ENCODE measurements at places on chromosomes 2 and 18.

DNA sequence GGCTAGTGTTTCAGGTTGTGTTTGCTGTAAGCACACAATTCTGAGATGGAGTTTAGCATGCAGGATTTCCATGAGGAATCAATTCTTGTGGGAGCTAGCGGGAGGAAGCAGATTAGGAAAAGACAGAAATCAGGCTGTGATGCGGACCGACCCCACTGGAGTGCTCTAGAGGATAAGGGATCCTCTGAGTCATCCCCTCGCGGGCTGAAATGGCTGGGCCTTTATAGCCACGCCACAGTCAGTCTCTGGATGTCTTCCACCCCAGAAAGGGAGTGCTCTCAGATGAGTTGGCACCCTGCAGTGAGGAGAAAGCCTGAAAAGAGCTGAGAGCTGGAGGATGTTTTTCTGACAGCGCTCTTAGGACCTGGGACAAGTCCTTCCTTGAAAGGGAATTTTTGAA lies 102.4 kb downstream of the GALNT3 start:
- no peak for DNase-seq

DNA sequence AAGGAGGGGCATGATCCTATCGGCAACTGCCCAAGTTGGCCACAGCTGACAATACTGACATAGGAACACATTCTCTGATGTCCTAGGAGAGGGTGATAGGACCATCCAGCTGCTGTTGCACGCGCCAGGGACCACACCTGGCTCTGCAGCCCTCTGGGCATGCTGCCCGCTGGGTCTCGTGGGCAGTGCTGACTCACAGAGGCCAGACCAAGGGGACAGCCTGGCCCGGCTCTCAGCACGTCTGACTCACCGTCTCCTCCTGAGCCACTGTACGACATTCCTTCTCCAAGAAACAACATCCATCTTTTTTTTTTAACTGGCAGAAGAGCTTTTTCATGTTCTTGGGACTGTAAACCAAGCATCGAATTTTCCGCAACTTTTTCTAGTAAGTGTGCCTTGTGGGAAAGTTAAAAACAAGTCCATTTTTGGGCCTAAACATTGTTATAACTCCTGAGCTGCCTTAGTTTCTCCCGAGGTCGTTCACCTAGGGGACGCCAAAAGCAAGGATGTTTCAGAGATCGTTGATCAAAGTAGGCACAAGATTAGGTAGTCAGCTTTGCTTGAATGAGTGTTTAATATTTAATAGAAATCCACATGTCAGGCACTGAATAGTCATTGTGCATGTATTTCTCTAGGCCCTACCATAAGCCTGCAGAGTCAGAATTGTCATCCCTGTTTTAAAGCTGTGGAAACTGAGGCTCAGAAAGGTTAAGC lies 100.3 kb downstream of the TTC32 start:
- DNase-seq = peak; percentile 99

GRCh38 chr2:9884436-9884835 lies 41.2 kb downstream of the TAF1B start:
- no peak for DNase-seq

DNA sequence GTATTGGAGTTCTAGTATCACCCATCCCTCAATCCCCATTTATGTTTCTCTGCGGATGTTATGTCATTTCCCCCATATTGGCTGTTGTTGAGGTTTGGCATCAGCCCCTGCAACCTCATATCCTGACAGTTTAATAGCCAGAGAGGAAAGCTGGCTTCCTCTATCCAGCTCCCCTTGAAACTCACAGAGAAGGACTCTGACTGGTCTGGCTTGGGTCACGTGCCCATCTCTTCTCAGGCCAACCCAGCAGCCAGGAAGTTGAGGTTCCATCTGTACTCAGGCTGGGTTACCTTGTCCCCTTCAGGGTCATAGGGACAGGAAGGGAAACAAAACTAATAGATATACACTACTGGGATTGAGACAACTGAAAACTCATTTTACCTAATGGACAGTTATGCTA lies 148.0 kb upstream of the SLC14A2 start:
- DNase-seq = no peak

GRCh38 chr18:22494771-22495170 lies 77.1 kb upstream of the CTAGE1 start:
- no peak for DNase-seq

DNA sequence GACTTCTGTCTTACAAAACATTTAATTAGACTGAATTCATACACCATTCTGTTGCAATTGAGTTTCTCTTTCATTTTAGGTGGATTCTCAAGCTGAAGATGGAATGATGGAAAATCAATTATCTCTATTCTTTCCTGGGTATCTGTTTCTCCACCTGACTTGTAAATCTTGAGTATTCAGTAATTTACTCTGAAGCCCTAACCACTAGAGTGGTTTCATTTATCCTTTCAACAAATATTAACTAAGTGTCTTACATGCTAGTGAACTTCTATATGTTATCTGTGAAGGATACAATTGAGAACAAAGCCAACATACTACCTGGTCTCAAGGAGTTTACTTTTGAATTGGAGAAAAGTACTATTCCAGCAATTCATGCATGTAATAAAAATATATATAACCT lies 94.1 kb upstream of the ZNF804A start:
- DNase-seq = no peak

DNA sequence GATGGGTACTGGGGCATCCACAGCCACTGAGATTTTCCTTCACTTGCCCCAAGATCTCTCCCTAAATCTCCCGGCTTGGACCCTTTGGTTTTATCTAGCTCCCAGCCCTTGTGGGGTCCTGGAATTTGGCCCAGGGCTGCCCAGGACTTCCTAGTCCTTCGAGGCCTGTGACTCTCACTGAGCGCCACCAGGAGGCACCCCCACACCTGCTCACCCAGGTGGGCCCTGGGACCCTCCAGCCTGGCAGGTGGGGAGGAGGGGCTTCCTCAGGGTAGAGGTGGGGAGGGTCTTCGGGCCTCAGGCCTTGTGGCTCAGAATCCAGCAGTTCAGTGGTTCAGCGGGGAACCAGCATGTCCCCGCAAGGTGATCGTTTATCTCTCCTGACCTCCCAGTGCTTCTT lies 11.9 kb upstream of the PRSS56 start:
- no peak for DNase-seq

DNA sequence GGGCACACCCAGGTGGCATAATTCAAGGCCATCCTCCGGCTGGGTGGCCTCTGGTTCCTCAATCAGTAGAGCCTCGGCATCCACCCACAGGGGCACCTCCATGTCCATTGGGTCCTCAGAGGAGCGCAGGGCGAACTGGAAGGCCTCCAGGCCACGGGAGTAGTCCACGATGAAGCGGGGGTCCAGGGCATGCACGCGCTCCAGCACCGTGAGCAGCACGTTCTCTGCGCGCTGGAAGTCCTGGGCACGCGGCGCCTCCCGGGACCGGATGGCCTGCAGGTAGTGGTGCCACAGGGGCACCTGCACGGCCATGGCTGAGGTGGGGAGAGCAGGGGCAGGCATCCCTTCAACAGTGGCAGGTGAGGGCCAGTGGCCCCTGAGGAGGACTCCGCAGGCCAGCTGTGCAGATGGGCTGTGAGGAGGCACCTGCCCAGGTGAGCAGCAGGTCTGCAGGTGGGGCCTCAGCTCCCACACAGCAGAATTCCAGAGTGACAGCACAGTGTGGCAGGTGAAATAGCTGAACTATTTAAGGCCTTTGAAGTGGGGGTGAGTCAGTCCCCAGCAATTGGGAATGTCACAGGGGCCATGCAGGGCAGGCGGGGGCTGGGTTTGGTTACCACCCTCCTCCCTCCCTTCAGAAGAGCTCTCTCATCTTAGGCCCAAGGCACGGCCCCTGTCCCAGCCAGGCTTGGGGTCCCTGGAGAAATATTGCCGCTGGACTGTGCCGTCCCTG lies at the start of gene MAB21L4:
TSS of gene MAB21L4 (minus strand) at position 501 of the 733 bp plus-strand sequence. CDS start at position 342, 159 bp downstream.
- no peak for DNase-seq

- DNase-seq = peak; percentile 17
Observed at GRCh38 chr2:217886720-217887309, 116.0 kb downstream of the TNS1 start.

- no peak for DNase-seq
Observed at GRCh38 chr2:26904839-26905238, 56.9 kb downstream of the DPYSL5 start.

DNA sequence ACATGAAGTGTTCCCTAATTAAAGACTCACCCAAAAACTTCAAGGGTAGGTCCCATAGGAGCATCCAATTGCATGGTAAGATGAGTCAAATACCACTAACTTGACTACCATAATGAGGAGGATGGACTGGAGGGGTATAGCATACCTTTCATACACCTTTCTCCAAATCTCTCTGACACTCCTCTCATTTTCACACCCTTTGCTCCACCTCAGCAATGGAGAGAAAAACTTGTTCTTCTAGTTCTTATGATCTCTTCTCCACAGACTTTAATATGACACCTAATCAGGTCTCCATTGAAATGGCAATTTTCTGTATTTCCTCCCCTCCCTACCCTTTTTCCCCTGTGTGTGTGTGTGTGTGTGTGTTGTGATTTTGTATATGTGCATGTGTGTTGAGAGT lies 41.1 kb upstream of the MAP2 start:
- no peak for DNase-seq

GRCh38 chr2:178082408-178083045 lies 9.9 kb upstream of the PDE11A start:
- no peak for DNase-seq

GRCh38 chr18:5955861-5956260 lies 60.5 kb upstream of the TMEM200C start:
- DNase-seq = no peak

DNA sequence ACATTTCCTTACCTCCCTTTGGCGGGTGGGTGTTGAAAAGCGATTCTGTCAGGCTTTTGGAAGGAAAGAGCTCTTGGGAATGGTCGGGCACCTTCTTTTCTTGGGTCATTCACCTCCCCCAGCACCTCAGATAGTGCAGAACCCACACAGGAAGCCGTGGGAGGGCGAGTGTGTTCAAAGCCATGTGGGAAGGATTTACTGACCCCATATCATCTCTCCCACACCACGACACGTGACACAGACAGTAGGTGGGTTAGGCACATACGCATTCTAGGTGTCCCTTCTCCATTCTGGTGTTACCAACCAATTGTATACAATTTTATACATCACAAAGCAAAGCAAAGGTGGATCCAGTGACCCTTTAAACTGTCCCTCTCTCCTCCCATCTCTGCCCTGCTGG lies 263.7 kb upstream of the REV1 start:
- no peak for DNase-seq

- DNase-seq = peak; percentile 60
Observed at GRCh38 chr2:220277445-220277975, 650.1 kb downstream of the SLC4A3 start.

- DNase-seq = no peak
Observed at GRCh38 chr18:77054288-77054605, 78.3 kb downstream of the MBP start.

- no peak for DNase-seq
Observed at GRCh38 chr2:43240766-43241150, 14.4 kb upstream of the ZFP36L2 start.

- DNase-seq = peak; percentile 4
Observed at GRCh38 chr18:78875016-78875777, 104.4 kb upstream of the SALL3 start.

DNA sequence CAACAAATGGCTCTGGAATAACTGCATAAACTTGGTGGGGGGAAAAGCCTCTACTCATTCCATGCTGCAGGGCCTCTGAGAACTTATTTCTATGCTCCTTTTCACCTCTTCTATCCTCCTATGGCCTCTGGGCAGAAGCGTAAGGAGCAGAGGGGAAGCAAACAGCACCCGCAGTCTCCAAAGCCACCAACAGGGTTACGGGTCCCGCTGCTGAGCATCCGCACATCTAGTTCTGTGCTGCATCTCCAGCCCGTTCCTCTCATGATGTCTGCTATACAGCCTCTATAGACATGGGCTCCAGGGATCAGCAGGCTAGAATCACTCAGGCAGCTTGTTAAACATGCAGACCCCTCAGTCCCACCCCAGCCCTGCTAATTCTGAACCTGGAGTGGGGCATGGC lies 25.9 kb downstream of the PSTPIP2 start:
- no peak for DNase-seq

DNA sequence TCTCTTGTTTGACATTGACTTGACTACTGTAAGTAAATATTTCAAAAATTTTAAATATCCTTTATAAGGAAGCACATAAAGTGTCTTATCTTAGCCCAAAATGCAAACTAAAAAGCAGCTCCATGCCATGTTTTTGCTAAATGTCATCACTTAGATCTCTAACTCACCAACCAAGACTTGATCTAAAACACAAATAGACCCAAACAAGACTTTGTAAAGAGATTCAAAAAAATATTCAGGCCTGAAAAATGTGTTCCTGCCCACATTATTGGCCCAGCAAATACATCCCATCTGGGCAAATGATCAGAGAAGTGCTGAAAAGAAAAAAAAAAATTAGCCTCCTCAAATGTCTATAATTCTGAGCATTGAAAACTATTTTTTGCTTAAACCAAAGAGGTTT lies 187.6 kb downstream of the MREG start:
- DNase-seq = no peak

DNA sequence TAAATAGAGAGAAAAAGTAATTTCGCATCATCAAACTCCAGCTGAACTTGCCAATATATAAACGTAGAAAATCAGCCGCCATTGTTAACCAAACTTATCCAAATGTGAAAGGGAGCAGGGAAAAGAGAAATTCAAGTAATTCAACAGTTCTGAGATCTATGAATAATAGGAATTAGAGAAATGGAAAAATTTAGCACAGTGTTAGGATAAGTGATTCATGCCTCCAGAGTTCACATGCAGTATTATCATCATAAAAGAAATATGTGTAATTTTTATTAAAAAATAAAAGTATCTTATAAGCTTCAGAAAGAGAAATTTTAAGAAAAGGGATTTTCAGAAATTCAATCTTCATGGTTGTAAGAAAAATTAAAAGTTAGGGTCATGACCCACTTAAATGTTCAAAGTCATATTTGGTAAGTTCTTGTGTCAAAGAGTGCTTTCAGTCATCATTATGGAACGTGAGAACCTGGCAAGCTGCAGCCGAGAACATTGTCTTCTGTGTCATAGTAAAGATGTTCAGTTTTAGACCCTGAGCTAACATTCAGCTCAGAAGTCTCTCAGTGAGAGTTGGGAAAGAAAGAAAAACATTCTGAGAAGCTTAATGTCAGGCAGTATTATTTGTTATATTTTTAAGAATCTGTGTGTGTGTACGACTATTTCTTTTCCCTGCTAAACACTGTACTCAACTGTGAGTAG lies 414.3 kb upstream of the RGPD4 start:
- DNase-seq = no peak

GRCh38 chr2:121480826-121481225 lies 49.9 kb upstream of the RNU4ATAC start:
- DNase-seq = no peak

DNA sequence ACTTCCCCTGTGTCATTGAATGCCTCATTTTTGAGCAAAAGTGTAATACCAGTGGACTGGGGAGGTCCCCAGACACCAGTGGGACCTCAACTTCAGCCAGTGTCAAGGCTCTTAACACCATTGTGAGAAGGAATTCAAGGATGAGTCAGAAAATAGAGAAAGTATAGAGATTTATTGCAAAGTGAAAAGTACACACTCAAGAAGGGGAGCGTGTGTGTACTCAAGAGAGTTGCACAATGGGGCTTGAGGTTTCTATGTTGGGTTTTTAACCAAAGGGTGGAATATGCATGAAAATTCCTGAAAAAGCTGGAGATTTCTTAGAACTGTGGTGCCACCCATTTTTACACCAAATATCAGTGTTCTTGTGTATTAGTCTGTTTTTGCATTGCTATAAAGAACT lies 81.9 kb downstream of the ADCYAP1 start:
- DNase-seq = no peak

- DNase-seq = no peak
Observed at GRCh38 chr2:99356853-99357252, 19.7 kb downstream of the EIF5B start.

Measured in Caki2 (cell line).